ENCODE measurements at places on chromosomes 11 and 22.

DNA sequence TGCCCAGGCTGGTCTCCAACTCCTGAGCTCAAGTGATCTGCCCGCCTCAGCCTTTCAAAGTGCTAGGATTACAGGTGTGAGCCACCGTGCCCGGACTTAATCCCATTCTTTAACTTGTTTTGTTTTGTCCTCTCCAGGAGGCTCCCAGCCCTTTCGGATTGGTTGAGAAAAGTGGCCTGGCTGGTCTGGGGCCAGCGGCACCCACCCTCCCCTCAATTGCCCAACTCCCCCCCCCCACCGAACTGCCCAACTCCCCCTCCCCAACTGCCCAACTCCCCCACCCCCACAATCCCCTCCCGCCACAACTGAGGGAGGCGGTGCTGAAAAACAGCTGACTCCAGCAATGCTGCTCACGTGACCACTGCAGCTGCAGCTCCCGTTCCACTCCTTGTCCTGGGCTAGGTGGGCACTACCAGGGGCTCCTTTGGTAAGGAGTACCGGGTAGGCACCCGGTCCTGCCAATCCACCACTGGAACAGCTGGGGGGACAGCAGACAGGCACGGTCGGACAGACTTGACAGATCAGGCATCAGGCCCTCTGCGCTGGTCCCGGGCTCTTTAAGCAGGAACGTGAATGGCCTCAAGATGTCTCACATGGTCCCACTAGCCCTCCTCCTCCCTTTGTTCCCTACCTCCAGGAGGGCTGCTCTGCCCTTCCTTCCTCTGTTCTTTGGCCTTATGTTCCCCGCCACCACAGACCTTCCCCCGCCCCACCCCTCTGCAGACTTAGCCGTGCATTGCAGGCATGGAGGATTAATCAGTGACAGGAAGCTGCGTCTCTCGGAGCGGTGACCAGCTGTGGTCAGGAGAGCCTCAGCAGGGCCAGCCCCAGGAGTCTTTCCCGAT is at the start of gene TCN2:
TSS of gene TCN2 (plus strand) at position 720 of the 845 bp plus-strand sequence. CDS start 158 bp downstream, outside the sequence.
- DNase-seq: peak; percentile 74

- DNase-seq: no peak
These were observed 16.6 kb downstream of the SLC3A2 start for GRCh38 chr11:62897311-62897710.

GRCh38 chr22:20760084-20760483 is 13.8 kb upstream of the SERPIND1 start:
- no peak for DNase-seq

DNA sequence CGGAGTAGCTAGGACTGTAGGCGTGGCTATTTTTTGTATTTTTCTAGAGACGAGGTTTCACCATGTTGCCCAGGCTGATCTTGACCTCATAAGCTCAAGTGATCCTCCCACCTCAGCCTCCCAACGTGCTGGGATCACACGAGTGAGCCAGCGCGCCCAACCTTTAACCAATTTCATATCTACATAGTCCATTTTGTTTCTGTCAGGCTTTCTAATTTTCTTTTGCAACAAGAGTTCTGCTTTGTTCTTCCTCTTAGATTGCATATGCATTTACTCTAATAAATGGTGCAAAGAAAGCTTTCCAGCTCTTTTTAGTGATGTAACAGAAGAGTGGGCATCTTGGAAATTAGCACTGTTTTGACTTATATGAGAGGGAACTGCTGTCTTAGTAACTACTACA is 13.3 kb downstream of the RTN3 start:
- peak; percentile 92 for DNase-seq

GRCh38 chr11:125429174-125429707 is 66.8 kb downstream of the FEZ1 start:
- DNase-seq: peak; percentile 51
